ENCODE measurements at places on chromosomes 16 and 17.

- no peak for DNase-seq
Measured at GRCh38 chr17:7559320-7560171, 996 bp downstream of the TNFSF13 start.

DNA sequence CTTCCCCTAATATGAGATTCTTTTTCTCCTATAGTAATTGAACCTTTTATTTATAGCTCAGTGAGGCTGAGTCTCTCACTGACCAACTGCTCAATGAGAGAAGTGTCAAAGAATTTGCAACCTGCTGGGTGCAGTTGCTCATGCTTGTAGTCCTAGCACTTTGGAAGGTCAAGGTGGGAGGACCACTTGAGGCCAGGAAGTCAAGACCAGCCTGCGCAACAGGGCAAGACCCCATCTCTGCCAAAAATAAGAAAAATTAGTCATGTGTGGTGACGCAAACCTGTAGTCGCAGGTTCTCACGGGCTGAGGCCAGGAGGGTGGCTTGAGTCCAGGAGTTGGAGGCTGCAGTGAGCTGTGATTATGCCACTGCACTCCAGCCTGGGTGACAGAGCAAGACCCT lies 30.9 kb upstream of the CRYBA1 start:
- DNase-seq = no peak

DNA sequence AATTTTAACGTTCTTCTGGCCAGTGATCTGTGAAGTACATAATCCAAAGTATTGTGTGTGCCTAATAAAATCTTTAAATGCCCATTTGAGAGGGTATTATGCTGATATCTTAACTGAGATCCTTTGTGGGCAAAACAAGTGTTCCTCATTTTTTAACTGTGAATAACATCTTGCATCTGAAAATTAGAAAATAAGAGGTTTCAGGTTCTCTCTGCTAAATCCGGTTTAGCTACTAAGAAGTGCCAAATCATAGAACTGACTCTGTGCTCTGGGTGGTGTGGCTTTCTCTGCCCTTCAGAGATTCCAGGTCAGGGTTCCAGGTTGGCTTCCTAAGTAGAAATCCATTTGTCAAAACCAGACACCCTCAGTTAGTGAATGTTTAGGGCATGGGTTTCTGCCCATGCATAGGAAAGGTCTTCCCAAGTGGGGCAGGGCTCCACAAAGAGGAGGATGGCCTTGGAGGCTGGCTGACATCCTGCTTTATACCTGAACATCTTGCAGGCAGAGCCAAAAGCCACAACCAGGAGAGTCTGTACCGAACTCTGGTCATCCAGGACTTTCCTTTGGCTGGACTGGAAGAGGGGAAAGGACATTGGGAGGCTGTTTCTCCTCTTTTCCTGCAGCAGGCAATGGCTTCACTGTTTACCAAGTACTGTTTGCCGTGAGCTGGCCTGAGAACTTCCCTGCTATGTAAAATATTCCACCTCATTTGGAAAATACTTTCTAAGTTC lies 8.5 kb downstream of the ALDH3A2 start:
- no peak for DNase-seq

GRCh38 chr17:31211352-31212012 lies 85.6 kb downstream of the OMG start:
- DNase-seq = no peak

- peak; percentile 73 for DNase-seq
Measured at GRCh38 chr17:50783193-50783660, 15.9 kb upstream of the ANKRD40CL start.

- DNase-seq = no peak
Measured at GRCh38 chr17:65660947-65661346, 99.5 kb upstream of the AXIN2 start.

DNA sequence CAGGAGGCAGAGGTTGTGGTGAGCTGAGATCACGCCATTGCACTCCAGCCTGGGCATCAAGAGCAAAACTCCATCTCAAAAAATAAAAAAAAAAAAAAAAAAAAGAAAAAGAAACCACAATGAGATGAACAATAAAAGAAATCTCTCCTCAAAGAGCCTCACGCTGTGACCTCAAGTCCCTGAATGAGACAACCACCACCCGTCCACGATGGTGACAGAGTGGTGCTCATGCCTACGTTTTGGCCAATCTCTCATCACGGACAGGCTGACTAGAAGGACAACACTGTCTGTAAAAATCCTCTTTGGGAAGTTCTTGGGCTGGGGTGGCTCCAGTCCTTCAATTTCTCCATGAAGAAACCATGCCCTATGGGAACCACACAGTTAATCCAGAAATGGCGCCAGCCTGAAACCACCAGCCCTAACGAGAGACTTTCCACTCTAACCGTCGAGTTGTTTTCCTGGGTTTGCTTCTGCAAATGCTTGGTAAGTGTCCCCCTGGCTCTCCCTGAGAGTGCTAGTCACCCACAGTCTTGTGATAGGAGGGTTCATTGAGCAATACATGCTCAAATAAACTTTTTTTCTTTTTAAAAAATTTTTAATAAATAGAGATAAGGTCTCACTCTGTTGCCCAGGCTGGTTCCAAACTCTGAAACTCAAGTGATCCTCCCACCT lies 15.0 kb upstream of the PRSS27 start:
- DNase-seq = no peak

DNA sequence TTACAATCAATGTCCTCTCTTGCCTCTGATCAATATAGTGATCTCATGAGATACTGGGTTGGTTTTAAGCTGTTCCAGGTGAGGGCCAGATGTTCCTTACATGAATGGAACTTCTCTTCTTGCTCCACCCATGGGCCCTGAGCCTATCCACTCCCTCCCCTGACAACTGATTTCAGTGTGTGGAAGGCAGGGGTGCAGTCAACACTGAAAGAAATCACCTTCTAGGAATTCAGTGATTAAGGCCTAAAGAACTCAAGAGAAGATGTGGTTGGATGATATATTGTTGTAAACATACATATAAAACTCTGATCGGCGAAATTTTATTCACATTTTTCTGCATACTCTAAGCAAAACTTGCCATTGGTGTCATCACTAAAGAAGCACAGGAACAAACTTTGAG lies 6.7 kb upstream of the GOSR2 start:
- DNase-seq = no peak

DNA sequence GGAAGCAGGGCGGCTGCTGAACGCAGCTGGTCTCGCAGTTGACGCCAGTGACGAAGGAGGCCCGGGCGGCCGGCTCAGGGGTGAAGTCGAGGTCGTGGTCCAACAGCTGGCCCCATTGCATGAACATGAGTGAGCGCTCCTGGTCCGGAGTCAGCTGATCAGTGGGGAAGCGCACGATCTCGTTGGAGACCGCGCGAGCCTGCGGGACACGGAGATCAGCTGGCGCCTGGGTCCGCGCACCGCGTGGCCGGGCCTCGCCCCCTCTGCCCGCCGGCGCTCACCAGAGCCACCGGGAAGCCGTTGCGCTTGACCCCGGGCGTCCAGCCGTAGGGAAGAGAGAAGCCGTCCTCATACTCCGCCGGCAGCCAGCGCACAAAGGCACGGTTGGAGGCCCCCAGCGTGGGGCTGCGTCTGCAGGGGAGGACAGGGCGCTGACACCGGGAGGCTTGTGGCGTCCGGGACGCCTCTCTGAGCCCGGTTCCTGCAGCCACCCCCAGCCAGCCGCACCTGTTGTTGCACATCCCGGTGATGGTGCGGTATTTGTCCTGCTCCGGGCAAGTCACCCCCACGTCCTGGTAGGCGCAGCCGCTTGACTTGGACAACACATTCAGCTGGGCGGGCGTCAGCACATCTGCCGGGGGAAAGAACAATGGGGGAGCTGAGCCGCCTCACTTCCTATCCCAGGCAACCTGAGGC lies 1.6 kb downstream of the MPO start:
- DNase-seq = no peak

GRCh38 chr16:28563218-28563617 lies 9.5 kb downstream of the SGF29 start:
- no peak for DNase-seq

GRCh38 chr17:79861413-79862216 lies 22.4 kb upstream of the CBX4 start:
- no peak for DNase-seq

- no peak for DNase-seq
Measured at GRCh38 chr17:81032641-81033480, 2.1 kb upstream of the BAIAP2 start.

DNA sequence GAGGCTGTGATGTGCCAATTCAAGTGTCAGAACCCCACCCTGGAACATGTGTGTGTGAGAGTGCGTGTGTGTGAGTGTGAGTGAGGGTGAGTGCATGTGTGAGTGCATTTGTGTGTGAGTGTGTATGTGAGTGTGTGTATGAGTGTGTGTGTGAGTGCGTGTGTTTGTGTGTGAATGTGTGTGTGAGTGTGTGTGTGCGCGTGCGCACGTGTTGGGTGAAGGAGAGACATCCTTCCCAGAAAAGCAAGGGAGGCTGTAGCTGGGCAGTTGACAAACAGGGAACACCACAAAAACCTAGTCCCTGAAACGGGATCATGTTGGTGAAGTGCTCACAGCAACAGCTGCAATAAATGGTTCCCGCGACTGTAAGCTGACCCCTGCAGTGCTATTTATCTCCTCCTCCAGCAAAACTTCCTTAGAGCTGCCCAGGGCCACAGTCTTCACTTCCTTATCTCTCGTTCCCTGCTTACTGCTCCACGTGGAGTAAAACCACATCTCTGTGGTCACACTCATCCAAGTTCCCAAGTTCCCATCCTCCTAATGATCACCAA lies 40.1 kb upstream of the RPL38 start:
- DNase-seq = no peak

DNA sequence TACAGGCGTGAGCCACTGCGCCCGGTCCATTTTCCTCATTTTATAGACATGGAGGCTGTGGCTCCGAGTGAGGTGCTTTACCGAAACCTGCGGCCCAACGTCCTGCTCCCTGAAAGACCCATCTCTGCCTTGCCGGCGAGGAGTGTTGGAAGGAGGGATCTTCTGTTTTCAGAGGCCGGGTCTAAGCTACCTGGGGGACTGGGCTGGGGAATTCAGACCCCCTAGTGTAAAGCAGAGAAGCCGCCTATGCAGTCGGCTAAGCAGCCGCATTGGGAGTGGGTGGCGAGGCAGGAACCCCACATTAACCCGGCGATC lies 16.3 kb downstream of the MEOX1 start:
- no peak for DNase-seq

GRCh38 chr17:50603340-50603739 lies 31.3 kb upstream of the ABCC3 start:
- DNase-seq = no peak

- DNase-seq = no peak
Measured at GRCh38 chr17:44781551-44782325, 22.9 kb downstream of the ADAM11 start.

- DNase-seq = no peak
Measured at GRCh38 chr17:62626719-62627218, 701 bp upstream of the MRC2 start.

DNA sequence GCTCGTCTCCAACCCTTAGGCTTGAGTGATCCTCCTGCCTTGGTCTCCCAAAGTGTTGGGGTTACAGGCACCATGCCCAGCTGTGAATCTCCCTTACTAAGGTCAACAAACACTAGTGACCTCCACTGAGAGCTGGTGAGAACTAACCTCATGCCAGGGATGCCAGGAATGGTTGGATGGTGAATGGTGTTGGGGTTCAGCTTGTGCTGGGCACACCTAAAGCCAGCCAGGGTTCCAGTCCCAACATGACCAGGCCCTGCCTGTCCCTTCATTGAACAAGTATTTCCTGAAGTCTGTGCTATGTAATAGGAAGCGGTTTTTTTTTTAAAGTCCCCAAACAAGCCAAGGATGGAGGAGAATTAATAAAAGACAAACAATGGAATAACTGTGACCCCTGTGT lies 56.0 kb upstream of the TOB1 start:
- DNase-seq = no peak

GRCh38 chr17:3798273-3799180 lies 2.5 kb downstream of the ITGAE start:
- no peak for DNase-seq

DNA sequence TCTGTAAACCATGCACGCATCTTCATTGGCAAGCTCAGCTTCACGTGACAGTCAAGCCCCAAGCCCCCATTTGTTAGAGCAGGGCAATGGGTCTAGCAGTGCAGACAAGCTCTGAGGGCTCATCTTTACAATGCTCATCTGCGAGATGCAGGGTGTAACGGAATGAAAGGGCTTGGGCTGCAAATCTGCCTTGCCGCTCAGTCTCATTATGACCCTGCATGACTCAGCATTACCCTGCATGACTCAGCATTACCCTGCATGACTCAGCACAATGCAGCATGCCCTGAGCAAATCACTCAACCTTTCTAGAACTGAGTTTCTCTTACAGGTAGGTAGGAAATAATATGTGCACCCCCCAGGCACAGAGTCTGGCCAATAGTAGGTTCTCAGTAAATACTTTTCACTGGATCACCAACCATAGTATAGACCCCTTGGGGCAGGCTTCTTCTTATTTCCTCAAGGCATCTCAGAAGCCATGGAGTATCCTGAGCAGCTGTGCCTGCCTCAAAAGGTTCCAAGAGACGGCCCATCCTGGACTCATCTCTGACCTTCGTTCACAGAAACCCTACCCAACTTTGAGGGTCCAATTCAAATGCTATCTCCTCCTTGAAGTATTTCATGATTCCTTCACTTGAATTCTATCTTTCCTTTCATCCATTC lies 391.3 kb upstream of the CDH5 start:
- DNase-seq = no peak

DNA sequence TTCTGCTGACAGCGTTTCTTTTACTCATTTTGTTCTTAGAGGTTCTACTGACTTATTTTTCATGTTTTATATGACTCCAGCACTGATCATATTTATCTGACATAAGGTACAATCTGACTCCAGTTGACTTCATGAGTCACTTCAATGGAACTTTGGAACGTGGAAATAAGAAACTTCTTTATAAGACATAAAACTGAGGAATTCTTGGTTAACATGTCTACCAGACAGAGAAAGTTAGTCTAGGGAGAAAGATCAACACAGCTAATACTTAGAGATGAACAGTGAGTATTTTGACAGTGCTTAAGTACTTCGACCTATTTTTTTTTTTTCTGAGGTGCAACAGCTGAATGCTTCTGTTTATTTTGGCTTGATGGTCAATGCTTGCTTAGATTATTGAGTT lies 679.5 kb downstream of the KCNJ2 start:
- DNase-seq = no peak

- no peak for DNase-seq
Measured at GRCh38 chr17:63356337-63356757, 89.8 kb downstream of the CYB561 start.

DNA sequence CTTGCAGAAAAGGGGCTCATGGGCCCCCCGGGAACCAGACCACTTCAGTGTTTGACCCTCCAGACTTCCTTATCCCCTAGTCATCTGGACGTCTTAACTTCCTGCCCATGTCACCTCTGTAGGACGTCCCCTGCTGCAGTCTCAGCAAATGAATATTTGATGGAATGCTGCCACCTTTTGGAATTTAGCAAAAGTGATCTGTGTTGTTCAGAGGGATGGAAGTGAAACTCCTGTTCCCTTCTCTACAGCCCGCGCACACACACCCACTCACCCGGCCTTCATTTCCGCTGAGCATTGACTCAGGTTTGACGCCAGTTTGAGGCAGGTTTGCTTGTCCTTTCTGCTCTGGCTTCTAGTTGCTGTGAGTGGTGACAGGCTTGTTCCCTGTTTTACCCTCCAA lies 507.2 kb upstream of the EEF2KMT start:
- no peak for DNase-seq

- DNase-seq = no peak
Measured at GRCh38 chr16:54375071-54375470, 88.5 kb upstream of the IRX3 start.

GRCh38 chr16:8660841-8661301 lies 13.5 kb upstream of the ABAT start:
- peak; percentile 61 for DNase-seq

Measured in activated CD4-positive, alpha-beta T cell treated with anti-CD3 and anti-CD28 coated beads, Interleukin-2, amount 50 U/mL, for 4 hours (primary cell).